Naive thymus-derived CD4-positive, alpha-beta T cell (primary cell): ENCODE measurements at places on chromosomes 5 and 9. TPM values are rescaled to one million over a fixed set of nuclear protein-coding genes. Genes with fewer than 3 reads are reported as not detected.

GRCh38 chr5:139748505-139748826 is 47.1 kb upstream of the PSD2 start:
- no peak for DNase-seq

Gene WDR36
- polyA plus RNA-seq = 30.8 TPM

Gene IL6ST
- 130 TPM for polyA plus RNA-seq

Gene RETREG1
- polyA plus RNA-seq = 130 TPM

GRCh38 chr9:136291306-136292025 is 12.4 kb downstream of the CCDC187 start:
- no peak for DNase-seq

- no peak for DNase-seq
These were observed 494 bp upstream of the DOCK2 start for GRCh38 chr5:169636477-169637084.

Gene USP20
- 87.2 TPM for polyA plus RNA-seq
